ENCODE measurements at places on chromosomes 13 and 19. TPM values are rescaled to one million over a fixed set of nuclear protein-coding genes. Genes with fewer than 3 reads are reported as not detected.

DNA sequence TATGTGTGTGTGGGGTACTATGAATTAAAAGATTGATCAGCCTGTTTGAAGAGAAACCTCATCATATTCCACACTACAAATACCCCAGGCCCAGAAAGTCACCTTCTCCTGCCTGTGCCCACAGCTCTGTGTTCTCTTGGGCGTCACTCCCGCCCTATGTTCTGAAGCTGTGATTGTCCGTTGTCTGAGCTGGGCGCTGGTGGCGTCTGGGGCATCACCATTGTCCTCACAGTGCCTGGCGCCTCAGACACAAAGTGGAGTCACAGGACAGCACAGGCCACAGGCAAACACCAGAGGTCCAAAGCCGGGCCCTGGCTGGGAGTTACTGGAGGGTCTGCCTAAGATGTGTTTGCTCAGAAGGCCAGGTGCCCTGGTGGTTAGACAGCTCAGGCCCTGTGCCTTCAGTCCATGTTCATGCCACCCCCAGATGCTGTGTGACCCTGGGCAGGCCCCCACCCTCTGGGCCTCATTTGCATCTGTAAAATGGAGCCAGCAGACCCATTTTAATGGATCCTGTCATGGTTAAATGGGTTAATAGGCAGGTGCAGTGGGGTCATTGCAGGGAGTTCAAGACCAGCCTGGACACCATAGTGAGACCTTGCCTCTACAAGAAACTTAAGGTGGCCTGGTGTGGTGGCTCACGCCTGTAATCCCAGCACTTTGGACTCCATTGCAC lies 34.5 kb downstream of the DNM2 start:
- H3K27ac ChIP-seq, result peak overlapping the region; percentile 95
- H3K4me3 ChIP-seq, result no peak overlapping the region
- no peaks in the 10 kb centered on the region for H3K36me3 ChIP-seq
- no peak for DNase-seq

GRCh38 chr19:2308114-2308556 lies at the start of gene LINGO3:
Gene LINGO3, minus strand, starts transcription at chr19:2308154. Its CDS starts 16,378 bp downstream, at chr19:2291776.
- H3K27me3 ChIP-seq, result peaks cover 19% of the 10 kb centered on the region
- DNase-seq, result no peak
- H3K4me1 ChIP-seq, result no peaks in the 10 kb centered on the region
- no peak within 1 kb of the TSS for H3K27ac ChIP-seq

DNA sequence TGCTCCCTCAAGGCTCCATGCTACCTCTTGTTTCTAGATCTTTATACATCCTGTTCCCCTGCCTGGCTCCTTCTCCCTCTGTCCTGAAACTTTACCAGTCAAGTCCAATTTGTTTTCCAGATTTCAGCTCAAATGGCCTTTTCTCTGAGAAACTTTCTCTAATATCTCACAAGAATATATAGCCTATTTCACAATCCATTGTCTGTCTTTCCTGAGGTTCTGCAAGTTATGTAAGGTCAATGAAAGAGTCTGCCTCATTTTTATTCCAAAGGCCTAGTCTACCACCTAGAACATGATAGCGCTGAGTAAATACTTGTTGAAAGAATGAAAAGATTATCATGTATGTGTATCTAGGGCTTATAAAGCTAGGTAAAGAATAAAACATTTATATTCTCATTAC lies 348.8 kb downstream of the SPRY2 start:
- H3K4me3 ChIP-seq, result no peak overlapping the region
- no peak for DNase-seq
- H3K27me3 ChIP-seq, result no peaks in the 10 kb centered on the region
- H3K27ac ChIP-seq, result no peak overlapping the region

The HCST gene
- 4.8 TPM for total RNA-seq

The LMTK3 gene
- total RNA-seq, result 3.1 TPM

- no peak overlapping the region for H3K27ac ChIP-seq
- no peaks in the 10 kb centered on the region for H3K4me1 ChIP-seq
- no peaks in the 10 kb centered on the region for H3K27me3 ChIP-seq
- DNase-seq, result no peak
Observed at GRCh38 chr13:111387026-111387871, 66.8 kb downstream of the TEX29 start.

- no peak overlapping the region for H3K27ac ChIP-seq
- peaks cover 4% of the 10 kb centered on the region for H3K4me1 ChIP-seq
- DNase-seq, result no peak
- H3K36me3 ChIP-seq, result no peaks in the 10 kb centered on the region
- no peak overlapping the region for H3K4me3 ChIP-seq
- H3K27me3 ChIP-seq, result no peaks in the 10 kb centered on the region
Observed at GRCh38 chr19:47595944-47596343, 13.0 kb upstream of the BICRA start.

The OR7A5 gene
- not detected for total RNA-seq

GRCh38 chr13:106263801-106264200 lies 271.7 kb downstream of the EFNB2 start:
- H3K36me3 ChIP-seq, result no peaks in the 10 kb centered on the region
- no peak for DNase-seq
- H3K4me1 ChIP-seq, result no peaks in the 10 kb centered on the region
- H3K4me3 ChIP-seq, result no peak overlapping the region
- no peaks in the 10 kb centered on the region for H3K27me3 ChIP-seq

The OVOL3 gene
- total RNA-seq, result not detected

DNA sequence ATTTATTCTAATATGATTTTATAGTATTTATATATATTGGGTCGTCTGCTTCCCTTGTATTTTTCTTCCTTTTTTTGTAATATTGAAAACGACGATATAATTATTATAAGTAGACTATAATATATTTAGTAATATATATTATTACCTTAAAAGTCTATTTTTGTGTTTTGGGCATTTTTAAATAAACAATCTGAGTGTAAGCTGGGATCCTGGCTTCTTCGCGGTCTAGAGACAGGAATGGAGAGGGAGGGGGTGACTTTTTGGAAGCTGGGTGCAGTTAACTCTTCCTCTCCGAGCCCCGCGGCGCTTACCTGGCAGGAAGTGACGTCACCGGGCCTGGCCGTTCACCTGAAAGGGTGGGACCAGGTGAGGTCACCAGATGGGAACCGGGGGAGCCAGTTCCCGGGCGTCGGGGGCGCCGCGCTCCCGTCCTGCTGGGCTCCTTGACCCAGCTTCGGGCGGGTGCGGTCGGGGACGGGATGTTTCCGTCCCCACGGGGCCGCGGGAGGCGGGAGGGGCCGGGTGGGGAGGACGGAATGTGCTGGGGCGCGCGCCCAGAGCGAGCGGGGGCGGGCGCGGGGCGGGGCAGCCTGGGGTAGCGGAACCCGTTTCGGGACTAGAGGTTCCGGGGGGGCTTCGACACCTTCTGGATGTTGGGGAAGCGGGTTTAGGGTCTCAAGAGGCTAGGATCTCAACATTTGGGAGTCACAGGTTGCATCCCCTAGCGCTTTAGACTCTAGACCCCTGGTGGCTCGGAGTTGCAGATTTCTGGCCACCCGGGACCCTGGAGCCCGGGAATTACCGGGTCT lies 2.8 kb downstream of the ZFP36 start:
- H3K27ac ChIP-seq, result peak overlapping the region; percentile 100
- H3K4me1 ChIP-seq, result peaks cover 13% of the 10 kb centered on the region
- DNase-seq, result peak; percentile 97
- peak overlapping the region; percentile 96 for H3K4me3 ChIP-seq
- H3K27me3 ChIP-seq, result peaks cover 15% of the 10 kb centered on the region

The CGB3 gene
- total RNA-seq, result not detected

The PNMA8A gene
- 0.35 TPM for total RNA-seq

The ATP8B3 gene
- 0.15 TPM for total RNA-seq

The ARHGEF1 gene
- total RNA-seq, result 98.7 TPM

The PEX11G gene
- 5.7 TPM for total RNA-seq

DNA sequence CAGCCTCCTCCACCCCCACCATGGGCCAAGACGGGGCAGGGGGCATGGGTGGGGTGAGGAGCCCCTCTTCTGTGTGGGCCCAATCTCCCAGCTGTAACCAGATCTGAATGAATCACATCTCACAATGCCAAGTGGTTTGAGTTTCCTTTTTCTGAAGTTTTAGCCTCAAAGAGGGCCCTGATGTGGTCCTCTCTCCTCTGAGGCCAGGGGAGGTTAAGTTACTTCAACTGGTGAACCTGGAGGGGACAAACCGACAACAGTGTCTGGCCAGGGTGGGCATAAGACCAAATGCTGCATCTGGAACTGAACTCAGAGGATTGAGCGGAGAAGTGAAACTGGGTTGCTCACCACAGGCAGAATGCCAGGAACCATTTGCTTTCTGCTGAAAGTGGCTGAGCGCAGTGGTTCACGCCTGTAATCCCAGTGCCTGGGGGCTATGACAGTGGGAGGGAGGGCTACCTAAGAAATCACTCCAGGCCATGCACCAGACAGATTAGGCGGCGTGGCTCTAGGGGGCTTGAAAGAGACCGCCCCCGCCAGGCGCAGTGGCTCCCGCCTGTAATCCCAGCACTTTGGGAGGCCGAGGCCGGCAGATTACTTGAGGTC lies 15.4 kb upstream of the IRGC start:
- H3K27ac ChIP-seq, result peak overlapping the region; percentile 83
- DNase-seq, result peak; percentile 57
- no peaks in the 10 kb centered on the region for H3K27me3 ChIP-seq
- H3K36me3 ChIP-seq, result no peaks in the 10 kb centered on the region
- no peaks in the 10 kb centered on the region for H3K4me1 ChIP-seq
- H3K4me3 ChIP-seq, result no peak overlapping the region

DNA sequence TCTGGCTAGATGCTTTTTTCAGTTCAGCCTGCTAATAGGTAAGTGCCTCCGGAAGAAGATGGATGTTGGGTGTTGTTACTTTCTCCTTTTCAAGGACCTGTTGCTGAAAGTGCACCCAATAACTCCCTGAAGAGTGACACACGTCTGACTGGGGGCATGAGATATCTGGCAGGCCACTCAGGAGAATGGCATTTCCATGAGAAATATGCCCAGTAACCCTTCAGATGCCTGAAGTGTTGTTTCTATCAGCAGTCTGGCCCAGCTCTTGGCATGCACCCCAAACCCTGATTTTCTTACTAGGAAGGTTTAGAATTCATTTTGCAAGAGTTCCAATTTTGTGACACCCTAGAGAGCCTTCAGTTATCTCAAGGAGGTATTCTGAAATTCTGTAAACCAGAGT lies 71.5 kb downstream of the ARHGAP35 start:
- DNase-seq, result no peak
- no peaks in the 10 kb centered on the region for H3K27me3 ChIP-seq
- peaks cover 10% of the 10 kb centered on the region for H3K4me1 ChIP-seq
- H3K27ac ChIP-seq, result no peak overlapping the region

DNA sequence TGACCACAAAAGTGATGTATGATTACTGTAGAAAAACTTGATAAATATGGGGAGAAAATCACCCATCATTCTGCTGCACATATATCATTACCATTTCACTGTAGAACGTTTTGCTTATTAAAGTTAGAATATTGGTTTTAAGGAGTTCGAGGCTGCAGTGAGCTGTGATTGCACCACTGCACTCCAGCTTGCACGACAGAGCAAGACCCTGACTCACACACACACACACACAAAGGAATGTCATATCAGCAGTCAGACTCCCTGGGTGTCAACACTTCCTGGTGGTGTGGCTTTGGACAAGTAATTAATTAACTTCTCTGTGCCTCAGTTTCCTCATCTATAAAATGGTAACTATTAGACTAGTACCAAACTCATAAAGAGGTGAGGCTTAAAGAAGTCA lies 11.3 kb upstream of the PNMA8A start:
- H3K27ac ChIP-seq, result no peak overlapping the region
- H3K27me3 ChIP-seq, result no peaks in the 10 kb centered on the region
- no peaks in the 10 kb centered on the region for H3K36me3 ChIP-seq
- no peaks in the 10 kb centered on the region for H3K4me1 ChIP-seq
- H3K4me3 ChIP-seq, result no peak overlapping the region
- DNase-seq, result no peak

GRCh38 chr19:17681505-17682125 lies 6.5 kb downstream of the UNC13A start:
- peak; percentile 25 for DNase-seq
- no peak overlapping the region for H3K4me3 ChIP-seq
- H3K36me3 ChIP-seq, result no peaks in the 10 kb centered on the region
- H3K27ac ChIP-seq, result no peak overlapping the region
- peaks cover 9% of the 10 kb centered on the region for H3K27me3 ChIP-seq
- no peaks in the 10 kb centered on the region for H3K4me1 ChIP-seq

DNA sequence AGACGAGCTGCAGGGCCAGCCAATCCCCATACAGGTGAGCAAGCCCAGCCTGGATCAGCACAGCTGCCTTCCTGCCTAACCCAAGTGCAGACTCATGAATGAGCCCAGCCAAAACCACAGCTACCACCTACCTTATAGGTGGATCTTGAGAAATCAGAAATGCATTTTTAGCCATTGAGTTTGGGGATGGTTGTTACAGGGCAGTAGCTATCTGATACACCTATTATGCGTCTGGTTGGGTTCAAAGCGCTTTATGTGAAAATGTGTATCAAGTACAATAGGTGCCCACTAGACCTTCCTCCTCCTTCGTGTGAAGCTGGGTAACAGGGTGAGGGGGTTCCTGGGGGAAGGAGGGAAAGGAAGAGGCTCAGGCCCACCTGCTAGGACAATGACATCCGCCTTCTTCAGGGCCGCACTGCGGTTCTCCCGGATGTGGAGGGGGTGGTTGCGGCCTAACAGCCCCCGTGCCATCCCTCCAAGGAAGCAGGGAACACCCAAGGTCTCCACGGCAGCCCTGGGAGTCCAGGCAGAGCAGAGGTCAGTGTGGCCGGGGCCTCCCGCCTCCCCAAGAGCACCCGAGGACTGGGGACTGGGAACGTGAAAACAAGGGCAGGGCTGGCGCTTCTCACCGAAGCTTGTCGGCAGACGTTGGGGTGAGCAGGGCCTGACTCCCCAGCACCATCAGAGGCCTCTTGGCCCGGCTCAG lies 11.7 kb downstream of the SYDE1 start:
- peaks cover 2% of the 10 kb centered on the region for H3K4me1 ChIP-seq
- H3K36me3 ChIP-seq, result peaks cover 32% of the 10 kb centered on the region
- no peak overlapping the region for H3K27ac ChIP-seq
- no peaks in the 10 kb centered on the region for H3K27me3 ChIP-seq
- no peak overlapping the region for H3K4me3 ChIP-seq
- DNase-seq, result no peak

- no peak overlapping the region for H3K27ac ChIP-seq
- H3K4me1 ChIP-seq, result no peaks in the 10 kb centered on the region
- no peaks in the 10 kb centered on the region for H3K36me3 ChIP-seq
- H3K27me3 ChIP-seq, result no peaks in the 10 kb centered on the region
- DNase-seq, result no peak
Observed at GRCh38 chr19:9857920-9858746, 23.0 kb downstream of the PIN1 start.

DNA sequence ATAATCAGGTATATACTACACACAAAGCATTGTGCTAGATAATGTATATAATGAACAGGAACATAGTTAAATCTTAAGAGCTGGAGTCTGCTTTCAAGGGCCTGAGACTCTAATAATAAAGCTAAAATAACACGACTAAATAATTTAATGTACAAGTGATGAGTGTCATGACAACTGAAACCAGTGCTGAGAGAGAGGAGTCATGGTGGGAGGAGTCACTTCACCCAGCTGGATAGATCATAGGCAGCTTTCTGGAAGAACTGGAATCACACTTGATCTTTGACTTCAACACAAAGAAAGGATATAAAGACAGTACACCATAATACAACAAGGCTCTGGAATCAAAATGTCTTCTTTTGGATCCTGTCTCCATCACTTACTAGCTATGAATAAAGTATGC lies 7.1 kb downstream of the RBM26 start:
- H3K36me3 ChIP-seq, result peaks cover 4% of the 10 kb centered on the region
- H3K27ac ChIP-seq, result no peak overlapping the region
- no peaks in the 10 kb centered on the region for H3K27me3 ChIP-seq
- H3K4me3 ChIP-seq, result no peak overlapping the region
- peaks cover 12% of the 10 kb centered on the region for H3K4me1 ChIP-seq
- no peak for DNase-seq

Data from colonic mucosa (tissue), 4 donors.